Naive B cell (primary cell): ENCODE measurements at places on chromosomes 2 and 18.

DNA sequence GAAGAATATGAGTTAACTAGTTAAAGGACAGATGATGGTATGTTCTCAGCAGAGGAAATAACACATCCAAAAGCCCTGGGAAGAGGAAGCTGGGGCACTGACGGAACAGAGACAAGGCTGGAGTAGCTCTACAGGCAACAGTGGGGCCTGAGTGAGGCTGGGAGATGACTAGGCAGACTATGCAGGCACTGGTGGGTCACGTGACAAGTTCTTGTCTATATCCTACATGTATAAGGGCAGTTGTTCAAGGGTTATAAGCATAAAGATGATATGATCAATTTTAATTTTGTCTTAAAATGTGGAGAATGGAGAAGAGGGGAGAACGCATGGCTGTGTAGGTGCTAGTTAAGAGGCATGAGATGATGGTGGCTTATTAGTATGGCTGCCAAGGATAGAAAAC, 68.6 kb downstream of the KCNS3 start:
- DNase-seq = no peak

DNA sequence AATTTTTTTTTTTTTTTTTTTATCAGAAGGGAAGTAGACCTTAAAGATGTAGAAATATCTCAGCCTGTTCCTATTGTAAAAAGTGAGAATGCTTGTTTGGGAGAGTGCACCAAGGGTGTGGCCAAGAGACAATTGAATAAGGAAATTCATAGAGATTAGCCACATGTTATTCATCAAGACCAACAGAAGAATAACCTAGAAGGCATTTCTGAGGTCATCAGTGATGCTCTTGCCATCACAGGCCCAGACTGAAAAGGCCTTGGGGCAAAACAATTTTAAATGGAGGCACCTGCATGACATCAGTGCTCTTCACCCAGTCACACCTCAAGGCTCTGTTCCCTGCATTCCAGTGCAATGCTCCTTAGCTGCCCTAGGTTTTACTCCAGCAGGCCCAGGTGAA, 2043.3 kb upstream of the PIK3C3 start:
- DNase-seq = no peak

- DNase-seq = no peak
These were observed 729.6 kb upstream of the ZNF804A start for GRCh38 chr2:183868707-183869106.

DNA sequence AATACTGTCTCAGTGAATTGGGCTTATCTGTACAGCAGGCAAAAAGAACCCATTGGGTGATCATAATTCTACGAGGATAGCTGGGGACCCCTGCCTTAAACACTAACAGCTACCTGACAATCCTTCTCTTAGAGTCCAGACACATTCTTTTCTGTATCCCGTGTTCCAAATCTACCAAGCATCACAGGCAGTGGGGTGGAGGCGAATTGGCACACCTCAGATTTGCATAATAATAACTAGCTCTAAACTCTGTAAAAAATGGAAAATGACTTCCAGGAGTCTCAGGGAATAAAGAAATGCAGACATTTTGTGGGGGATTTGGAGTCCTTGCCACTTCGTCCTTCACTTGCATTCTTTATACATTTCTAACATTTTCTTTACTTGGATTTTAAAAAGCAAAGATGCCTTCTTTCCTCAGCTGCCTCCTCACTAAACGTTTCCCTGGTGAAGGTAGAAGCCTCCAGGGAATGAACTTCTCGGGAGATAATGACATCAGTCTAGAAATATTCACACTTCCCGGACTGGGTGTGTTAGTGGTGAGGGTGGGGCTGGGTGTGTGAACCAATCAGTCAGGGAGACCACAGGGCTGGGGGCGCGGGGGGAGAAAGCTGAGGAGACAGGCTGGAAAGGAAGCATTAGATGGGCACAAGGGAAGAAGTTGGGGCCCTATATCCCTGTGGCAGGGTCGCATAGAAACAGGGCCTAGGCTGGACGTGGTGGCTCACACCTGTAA, 59.1 kb upstream of the BOD1L2 start:
- no peak for DNase-seq

- no peak for DNase-seq
These were observed 1.3 kb downstream of the TANC1 start for GRCh38 chr2:158969715-158970240.

- no peak for DNase-seq
These were observed at the start of gene MYOM1 for GRCh38 chr18:3219631-3220335. Gene MYOM1, minus strand, starts transcription at chr18:3219968. Its CDS starts 4,745 bp downstream, at chr18:3215223.

GRCh38 chr2:216391401-216391800, 19.1 kb upstream of the MARCHF4 start:
- DNase-seq = no peak

DNA sequence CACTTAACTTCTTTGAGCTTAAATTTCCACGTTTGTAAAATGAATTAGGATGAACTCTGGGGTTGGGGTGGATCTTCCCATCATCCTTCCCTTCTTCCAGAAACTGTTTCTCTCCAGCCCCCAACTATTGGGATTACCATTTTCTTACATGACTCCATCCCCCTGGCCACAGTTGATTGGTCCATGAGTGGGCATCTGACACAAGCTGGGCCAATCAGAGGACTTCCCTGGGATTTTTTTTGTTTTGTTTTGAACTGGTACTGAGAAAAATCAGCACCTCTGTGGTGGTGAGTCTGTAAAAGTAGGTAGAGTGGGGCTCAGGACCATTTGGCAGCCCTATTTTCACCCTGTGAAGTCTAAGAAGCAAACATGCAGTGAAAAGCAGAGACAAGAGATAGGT, 118.0 kb upstream of the SERTAD2 start:
- no peak for DNase-seq

DNA sequence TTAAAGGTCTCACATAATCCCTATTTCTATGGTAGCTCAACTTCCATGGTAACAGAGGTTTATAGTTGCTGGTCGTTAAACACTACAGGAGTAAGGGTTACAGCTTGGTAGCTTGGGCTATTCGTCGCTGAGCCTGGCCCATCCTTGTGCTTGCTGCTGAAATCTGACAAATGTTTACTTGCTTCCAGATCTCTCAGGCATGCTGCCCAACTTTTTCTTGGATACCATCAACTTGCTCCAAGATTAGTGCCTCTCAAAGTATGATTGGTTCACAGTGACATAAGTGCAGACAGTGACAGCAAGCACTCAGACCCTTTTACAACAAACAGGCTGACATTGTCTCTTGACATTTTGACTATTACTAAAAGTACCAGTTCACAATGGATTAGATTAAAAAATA, 231.8 kb downstream of the KCNS3 start:
- no peak for DNase-seq

GRCh38 chr2:159797543-159798375, at the start of gene CD302:
Gene CD302, minus strand, starts transcription at chr2:159798208. Its CDS starts 10 bp downstream, at chr2:159798198.
- DNase-seq = peak; percentile 37

GRCh38 chr18:42936289-42936688, 179.2 kb downstream of the RIT2 start:
- DNase-seq = no peak

- no peak for DNase-seq
These were observed 7.3 kb downstream of the EMILIN2 start for GRCh38 chr18:2853926-2854664.

DNA sequence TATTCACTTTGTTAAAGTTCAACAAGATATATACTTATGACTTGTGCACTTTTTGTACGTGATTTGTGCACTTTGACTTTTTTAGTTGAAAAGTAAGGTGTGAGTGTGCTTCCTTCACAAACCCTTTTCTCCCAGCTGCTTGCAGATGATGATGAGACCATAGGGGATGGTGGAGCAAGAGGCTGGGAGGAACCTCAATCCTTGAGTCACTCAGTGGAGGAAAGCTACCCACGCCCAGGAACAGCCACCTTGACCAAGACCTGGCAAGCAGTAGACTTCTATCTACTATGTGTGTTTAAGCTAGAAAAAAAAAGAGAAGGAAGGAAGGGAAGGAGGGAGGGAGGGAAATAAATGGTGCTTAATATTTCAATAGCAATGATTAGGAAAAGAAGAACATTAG, 25.2 kb upstream of the TAF1B start:
- no peak for DNase-seq

DNA sequence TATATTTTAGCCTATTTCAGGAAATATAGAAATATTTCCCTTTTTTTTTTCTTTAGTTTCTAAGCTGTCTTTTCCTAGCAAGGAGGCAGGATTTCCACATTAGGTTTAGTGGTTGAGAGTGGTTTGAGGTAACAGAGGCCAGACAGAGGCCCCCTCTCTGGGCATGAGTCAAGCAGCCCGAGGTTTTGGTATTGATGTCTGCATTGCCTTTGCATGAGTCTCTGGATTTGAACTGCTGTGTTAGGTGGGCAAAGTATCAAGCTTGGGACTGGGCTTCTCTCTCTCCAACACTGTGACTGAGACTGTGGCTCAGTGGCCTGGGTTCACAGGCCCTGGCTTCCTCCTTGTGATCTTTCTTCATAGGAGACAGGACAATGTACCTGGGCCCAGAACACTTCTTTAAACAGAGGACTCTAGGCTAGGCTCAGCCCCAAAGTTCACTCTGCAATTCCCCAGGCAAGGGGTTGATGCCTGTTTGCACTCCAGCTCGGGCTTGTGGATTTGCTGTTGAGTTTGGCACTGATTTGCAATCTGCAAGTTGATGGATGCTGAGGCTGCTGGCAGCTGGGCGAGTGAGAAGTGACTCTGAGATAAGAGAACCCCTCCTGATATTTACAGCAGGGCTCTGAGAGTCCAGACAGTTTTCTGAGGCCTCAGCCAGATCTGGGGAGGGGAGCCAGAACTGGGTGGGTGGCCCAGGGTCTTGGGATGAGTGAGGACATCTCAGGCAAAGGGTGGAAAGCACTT, 271.2 kb downstream of the EN1 start:
- DNase-seq = no peak

GRCh38 chr2:180657054-180657453, 323.4 kb upstream of the UBE2E3 start:
- no peak for DNase-seq

- no peak for DNase-seq
These were observed 649.3 kb upstream of the SOX11 start for GRCh38 chr2:5042666-5043440.

- no peak for DNase-seq
These were observed 17.6 kb downstream of the SATB2 start for GRCh38 chr2:199440118-199440517.

- no peak for DNase-seq
These were observed 31.5 kb upstream of the COLEC12 start for GRCh38 chr18:532018-532417.

- no peak for DNase-seq
These were observed 17.0 kb upstream of the HPCAL1 start for GRCh38 chr2:10285556-10286198.

DNA sequence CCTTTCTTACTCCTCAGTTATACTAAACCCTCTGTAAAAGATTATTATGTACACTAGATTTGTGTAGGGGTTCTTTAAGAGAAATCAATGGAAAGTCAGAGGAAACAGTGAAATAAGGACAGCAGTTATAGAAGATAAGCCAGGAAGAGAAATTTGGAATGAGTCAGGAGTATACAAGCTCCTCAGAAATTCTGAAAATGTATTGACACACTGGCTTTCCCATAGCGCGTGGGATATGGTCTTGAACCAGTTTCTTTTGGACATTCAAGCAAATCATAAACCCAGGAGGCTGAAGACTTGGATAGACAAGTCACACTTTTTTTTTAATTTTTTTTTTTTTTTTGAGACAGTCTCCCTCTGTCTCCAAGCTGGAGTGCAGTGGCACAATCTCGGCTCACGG, 316.1 kb upstream of the MMADHC start:
- DNase-seq = no peak

DNA sequence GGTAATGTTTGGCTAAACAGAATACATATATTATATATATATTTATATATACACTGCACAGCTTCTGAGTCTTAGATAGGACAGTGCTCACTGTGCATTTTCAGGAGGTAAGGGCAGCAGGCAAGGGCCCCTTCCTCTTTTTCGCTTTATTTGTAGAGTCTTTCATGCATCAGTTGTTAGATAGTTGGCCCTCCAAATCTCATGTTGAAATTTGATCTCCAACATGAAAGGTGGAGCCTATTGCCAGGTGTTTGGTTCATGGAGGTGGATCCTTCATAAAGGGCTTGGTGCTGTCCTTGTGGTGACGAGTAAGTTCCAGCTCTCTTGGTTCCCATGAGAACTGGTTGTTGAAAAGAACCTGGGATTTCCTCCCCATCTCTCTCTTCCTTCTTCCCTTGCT, 48.1 kb downstream of the TSN start:
- no peak for DNase-seq

DNA sequence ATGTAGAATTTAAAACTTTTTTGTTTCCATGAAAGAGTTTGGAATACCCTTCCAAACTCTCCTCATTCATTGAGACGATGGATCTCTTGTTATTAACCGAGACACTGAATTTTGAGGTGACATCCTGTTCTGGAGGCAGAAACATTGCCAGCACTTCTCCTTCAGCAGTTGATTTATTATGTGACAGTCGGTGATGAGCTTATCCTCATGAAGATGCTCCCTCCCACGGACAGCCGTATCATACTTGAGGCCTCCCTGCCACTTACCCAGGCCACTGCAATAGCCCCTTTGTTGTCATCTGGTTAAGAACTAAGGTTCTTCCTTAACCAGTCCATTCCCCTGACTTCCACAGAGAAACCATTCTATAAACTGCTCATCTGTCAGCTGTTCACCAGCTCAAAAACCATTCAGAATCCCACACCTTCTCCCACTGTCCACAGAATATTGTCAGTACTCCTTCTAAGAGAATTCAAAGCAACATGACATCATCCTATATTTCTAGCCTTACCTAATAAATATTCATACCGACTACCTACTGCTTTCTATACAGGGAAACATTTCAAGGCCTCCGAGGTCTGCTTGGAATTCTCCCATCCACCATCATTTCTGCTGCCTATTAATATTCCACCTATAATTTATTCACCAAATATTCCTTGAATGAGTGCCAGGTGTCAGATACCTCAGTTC, 139.0 kb upstream of the TRIB2 start:
- DNase-seq = no peak

DNA sequence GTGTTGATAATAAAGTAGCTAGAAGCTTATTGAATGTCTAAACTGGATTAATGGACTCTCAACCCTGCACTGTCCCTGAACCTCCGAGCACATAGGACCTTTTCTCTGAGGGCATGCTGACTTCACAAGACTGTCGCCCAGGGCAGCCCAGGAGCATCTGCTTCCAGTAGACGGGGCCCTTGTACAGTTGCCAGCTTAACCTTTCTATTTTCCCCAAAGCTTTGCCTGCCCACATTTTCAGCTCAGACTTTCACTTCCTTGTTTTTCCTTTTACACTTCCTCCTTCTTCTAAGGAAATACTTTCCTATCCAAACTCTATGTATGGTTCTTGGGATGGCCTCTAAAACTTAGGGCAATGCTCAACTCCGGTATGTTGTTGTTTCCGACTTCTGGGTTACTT, 1.3 kb downstream of the VWA3B start:
- DNase-seq = peak; percentile 46

GRCh38 chr2:237888389-237888788, 29.0 kb downstream of the RAMP1 start:
- no peak for DNase-seq

DNA sequence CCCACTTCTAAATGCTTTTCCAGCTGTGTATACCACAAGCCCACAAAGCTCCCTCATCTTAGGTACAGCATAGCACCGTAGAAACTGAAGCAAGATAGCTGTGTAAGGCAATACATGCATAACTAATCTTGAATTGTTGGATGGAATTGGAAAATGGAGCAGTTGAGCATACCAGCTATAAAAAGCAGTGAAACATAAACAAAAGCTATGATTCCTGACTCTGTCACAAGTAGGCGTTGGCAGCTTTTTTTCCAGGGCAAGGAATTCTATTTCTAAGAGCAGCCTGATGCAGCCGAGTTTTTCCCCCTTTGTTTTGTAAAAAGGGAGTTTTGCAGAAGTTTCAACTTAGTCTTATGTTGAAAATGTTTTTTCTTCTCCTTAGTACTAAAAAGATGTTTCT, 32.4 kb downstream of the MOGAT1 start:
- no peak for DNase-seq

GRCh38 chr2:223758131-223758840, 79.1 kb downstream of the AP1S3 start:
- DNase-seq = no peak
